ENCODE measurements at places on chromosomes 3 and 15. TPM values are rescaled to one million over a fixed set of nuclear protein-coding genes. Genes with fewer than 3 reads are reported as not detected.

Gene MORC1
- total RNA-seq: not detected

Gene ZNF860
- 22.4 TPM for total RNA-seq

Gene CFAP91
- total RNA-seq: not detected

Gene RTP3
- total RNA-seq: not detected

Gene CCR1
- not detected for total RNA-seq

Gene NT5DC2
- 47.8 TPM for total RNA-seq

Gene MEGF11
- total RNA-seq: not detected

Gene CATSPER2
- 5.1 TPM for total RNA-seq

GRCh38 chr15:39583596-39584265 lies 2.9 kb downstream of the THBS1 start:
- 0 out of 2 replicates have a peak, but pooled peaks cover 2% of the 10 kb centered on the region for H3K27me3 ChIP-seq
- DNase-seq: peak; percentile 60
- no peaks in the 10 kb centered on the region for H3K4me1 ChIP-seq
- no peaks in the 10 kb centered on the region for H3K36me3 ChIP-seq
- no peak overlapping the region for H3K4me3 ChIP-seq

- no peaks in the 10 kb centered on the region for H3K4me1 ChIP-seq
- H3K27me3 ChIP-seq: no peaks in the 10 kb centered on the region
- no peak overlapping the region for H3K4me3 ChIP-seq
- H3K36me3 ChIP-seq: no peaks in the 10 kb centered on the region
Observed at GRCh38 chr3:22980346-22980745, 222.8 kb upstream of the UBE2E2 start.

- no peaks in the 10 kb centered on the region for H3K36me3 ChIP-seq
- H3K4me1 ChIP-seq: peaks cover 28% of the 10 kb centered on the region
- no peak for DNase-seq
- H3K27me3 ChIP-seq: no peaks in the 10 kb centered on the region
Observed at GRCh38 chr3:67075295-67075694, 77.2 kb downstream of the KBTBD8 start.

GRCh38 chr15:29024662-29025061 lies 138.9 kb downstream of the APBA2 start:
- H3K27ac ChIP-seq: no peak overlapping the region
- H3K27me3 ChIP-seq: no peaks in the 10 kb centered on the region
- no peaks in the 10 kb centered on the region for H3K36me3 ChIP-seq
- no peak for DNase-seq
- H3K4me1 ChIP-seq: no peaks in the 10 kb centered on the region

DNA sequence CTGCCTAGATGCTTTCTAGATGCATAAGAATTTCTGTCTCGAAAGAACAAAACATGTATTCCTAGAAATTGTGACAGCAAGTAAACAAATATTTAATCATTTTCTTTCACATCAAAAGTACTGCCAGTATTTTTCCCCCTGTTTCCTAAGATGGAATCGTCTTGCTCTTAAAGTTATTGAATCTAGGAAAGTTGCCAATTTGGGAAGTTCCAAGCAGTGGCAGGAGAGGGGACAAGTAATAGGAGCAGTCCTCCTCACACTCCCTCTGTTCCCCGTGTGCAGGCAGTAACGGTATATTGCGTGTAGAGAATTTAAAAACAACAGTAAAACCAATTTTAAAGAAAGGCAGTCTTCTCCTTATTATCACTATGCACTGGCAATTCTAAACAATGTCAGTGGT lies 619.8 kb downstream of the TBL1XR1 start:
- no peaks in the 10 kb centered on the region for H3K36me3 ChIP-seq
- no peak for DNase-seq
- no peak overlapping the region for H3K27ac ChIP-seq
- H3K27me3 ChIP-seq: no peaks in the 10 kb centered on the region

DNA sequence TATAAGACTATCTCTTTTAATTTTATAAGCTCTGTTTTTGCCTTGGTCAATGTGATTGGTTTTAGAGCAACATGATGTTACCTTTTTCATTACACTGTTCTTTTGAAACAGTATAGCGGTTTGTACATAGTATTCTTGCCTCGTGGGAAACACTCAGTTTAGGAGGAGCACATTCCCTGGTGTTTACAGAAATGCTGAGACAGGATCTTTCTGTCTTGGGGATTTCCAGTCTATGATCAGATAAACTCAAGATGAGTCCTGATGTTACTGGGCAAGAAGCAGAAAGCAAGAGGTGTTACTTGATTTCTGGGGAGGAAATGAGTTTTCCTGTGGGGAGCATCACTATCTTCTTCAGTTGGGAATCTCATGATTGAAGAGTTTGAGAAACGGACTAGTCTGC lies 2.5 kb downstream of the TMEM266 start:
- H3K36me3 ChIP-seq: no peaks in the 10 kb centered on the region
- no peaks in the 10 kb centered on the region for H3K27me3 ChIP-seq
- peaks cover 1% of the 10 kb centered on the region for H3K4me1 ChIP-seq
- no peak for DNase-seq
- no peak overlapping the region for H3K27ac ChIP-seq
- no peak overlapping the region for H3K4me3 ChIP-seq

DNA sequence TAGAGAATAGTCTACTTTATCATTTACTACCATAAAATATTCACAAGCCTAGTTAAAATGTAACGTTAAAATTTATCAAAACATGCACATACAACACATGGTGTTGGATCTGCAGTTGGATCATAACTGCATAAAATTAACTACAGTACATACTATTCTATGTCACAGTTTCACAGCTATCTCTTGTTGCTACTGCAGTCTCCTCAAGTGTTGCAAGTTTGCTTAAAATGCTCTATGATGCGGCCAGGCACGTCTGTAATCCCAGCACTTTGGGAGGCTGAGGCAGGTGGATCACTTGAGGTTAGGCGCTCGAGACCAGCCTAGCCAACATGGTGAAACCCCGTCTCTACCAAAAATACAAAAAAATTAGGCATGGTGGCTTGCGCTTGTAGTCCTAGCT lies 10.3 kb downstream of the PPP1R2 start:
- DNase-seq: no peak
- H3K4me1 ChIP-seq: peaks cover 43% of the 10 kb centered on the region
- no peaks in the 10 kb centered on the region for H3K27me3 ChIP-seq
- H3K36me3 ChIP-seq: peaks cover 7% of the 10 kb centered on the region

GRCh38 chr15:66036859-66037258 lies 167.6 kb downstream of the RAB11A start:
- no peak overlapping the region for H3K27ac ChIP-seq
- no peaks in the 10 kb centered on the region for H3K36me3 ChIP-seq
- H3K27me3 ChIP-seq: peaks cover 3% of the 10 kb centered on the region
- DNase-seq: no peak

DNA sequence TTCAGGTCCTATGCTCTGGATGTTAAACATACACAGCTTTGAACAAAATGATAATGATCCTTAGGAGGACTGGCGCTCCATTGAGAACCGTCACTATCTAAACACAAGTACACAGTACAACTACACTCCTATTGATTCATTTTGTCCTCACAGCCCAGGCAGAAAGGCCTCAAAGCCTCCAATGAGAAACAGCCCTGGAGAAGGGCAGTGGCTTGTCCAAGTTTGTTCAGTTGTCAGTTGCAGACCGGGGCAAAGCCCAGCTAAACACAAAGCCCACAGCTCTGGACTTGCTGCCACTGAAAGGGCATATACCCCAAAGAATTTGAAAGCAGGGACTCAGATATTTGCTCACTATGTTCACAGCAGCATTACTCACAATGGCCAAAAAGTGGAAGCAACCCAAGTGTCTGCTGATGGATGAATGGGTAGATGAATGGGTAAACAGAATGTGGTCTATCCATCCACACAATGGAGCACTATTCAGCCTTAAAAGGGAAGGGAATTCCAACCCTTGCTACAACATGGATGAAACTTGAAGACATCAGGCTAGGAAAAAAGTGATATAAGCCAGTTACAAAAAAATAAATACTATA lies 34.7 kb downstream of the NUP210 start:
- H3K4me1 ChIP-seq: no peaks in the 10 kb centered on the region
- H3K27me3 ChIP-seq: no peaks in the 10 kb centered on the region
- no peak overlapping the region for H3K4me3 ChIP-seq
- H3K36me3 ChIP-seq: peaks cover 55% of the 10 kb centered on the region

Measured in Karpas-422 (cell line).